NCI-H2171 (cell line): ENCODE measurements at places on chromosomes 1 and 21.
A peak's percentile ranks its signal among the peaks of the same experiment; 100 is the strongest.

- DNase-seq: no peak
Observed at GRCh38 chr1:156887734-156888133, 5.8 kb upstream of the PEAR1 start.

DNA sequence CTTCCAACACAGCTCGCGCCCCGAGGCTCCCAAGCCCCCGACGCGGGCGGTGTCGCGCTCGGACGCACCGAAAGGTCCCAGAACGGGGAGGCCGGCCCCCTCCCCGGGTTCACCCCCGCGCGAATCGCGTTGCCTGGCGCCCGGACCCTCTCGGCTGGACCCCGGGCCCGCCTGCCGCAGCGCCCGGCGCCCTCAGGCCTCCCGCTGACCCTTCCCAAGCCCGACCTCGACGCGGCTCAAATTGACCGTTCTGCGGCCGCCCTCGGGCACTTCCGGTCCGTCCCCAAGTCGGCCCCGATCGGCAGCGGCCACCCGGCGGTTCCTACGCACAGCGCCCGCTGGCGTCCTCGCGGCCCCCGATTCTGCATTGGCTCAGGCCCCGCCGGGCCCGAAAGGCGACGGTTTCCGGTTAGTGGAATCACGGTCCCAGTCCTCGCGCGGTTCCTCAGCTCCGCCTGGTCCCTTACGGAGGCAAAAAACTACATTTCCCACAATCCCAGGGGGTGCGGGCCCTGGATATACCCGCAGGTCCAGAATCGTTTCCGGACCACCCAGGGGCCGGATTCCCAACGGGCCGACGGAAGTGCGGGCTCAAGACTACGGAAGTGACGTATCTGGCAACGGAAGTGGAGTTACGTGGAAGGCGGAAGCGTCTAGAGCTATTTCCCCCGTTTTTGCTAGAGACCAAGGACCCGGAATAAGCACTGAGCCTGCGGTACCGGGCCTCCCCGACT is at the start of gene AURKAIP1:
Gene AURKAIP1, minus strand, starts transcription at position 279 of the 734 bp plus-strand sequence. CDS start 451 bp downstream, outside the sequence.
- peak; percentile 100 for DNase-seq

GRCh38 chr1:201156819-201157218 is 2.5 kb upstream of the TMEM9 start:
- DNase-seq: no peak

DNA sequence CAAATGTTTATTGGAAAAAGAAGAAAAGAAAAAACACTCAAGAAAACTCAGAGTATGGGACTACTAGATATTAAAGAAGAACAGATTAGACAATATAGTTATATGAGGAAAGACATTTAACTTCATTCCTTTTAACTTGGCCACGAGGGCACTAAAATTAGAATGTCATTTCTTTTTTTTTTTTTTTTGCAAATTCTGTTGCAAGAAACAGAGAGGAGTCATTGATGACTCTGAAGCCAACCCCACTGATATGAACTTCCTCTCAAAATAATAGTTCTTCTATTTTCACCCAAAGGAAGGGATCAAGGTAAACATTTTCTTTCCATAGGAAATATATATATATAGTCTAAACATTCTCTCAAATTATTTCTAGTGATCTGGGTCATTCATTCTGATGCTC is 24.6 kb upstream of the PEX19 start:
- no peak for DNase-seq

- no peak for DNase-seq
Observed at GRCh38 chr1:161743231-161743630, 6.4 kb upstream of the DUSP12 start.

GRCh38 chr1:100736324-100736723 is 16.8 kb downstream of the VCAM1 start:
- no peak for DNase-seq

DNA sequence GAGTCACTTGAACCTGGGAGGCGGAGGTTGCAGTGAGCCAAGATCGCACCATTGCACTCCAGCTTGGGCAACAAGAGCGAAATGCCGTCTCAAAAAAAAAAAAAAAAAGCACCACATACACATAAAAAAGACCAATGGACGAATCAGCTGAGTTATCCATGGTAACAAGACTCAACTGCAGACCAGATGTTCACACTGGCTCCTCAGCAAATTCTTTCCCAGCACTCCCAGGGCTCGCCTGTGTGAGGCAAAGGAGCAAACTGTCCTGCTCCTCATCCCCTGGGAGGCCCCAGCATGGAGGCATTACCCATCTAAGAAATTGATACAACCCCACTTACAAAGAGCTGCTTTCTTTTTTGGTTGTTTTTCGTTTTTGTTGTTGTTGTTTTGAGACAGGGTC is 3.1 kb downstream of the TMEM234 start:
- DNase-seq: no peak

DNA sequence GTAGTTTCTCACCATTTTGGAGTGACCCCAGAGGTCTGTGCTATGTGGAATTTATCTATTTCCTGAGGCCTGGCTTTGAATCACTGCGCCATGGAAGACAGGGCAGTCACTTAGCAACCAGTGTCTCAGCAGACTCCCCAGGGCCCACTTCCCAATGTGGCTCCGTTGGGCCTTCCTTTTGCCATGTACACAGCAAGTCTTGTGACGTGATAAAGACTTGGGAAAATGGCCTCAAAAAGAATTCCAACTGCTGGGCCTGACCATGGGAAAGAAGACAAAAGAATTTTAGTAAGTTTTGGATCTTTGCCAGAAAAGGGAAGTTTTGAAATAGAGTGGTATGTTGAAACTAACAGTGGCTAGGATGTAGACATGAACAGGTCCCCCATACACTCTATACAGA is 36.2 kb downstream of the TLR5 start:
- DNase-seq: no peak

GRCh38 chr1:59509341-59509875 is 212.5 kb downstream of the FGGY start:
- no peak for DNase-seq

DNA sequence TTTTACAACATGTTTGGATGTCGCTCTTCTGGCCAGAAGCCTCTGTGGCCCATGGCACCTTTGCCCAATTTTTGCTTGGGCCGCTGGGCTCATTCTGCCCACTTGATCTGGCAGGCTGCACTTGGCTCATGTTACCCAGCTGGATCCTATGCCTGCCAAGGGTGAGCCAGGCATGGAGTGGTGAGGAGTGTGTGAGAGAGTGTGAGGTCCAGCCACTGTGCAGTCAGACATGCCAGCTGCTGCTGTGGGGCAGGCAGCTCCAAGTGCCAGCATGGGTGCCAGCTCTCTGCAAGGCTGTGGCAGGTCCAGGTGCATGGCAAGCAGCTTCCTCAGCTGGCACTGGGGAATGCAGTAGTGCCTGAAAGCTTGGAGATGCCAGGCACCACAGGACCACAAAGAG is 71.0 kb downstream of the EBNA1BP2 start:
- DNase-seq: no peak

DNA sequence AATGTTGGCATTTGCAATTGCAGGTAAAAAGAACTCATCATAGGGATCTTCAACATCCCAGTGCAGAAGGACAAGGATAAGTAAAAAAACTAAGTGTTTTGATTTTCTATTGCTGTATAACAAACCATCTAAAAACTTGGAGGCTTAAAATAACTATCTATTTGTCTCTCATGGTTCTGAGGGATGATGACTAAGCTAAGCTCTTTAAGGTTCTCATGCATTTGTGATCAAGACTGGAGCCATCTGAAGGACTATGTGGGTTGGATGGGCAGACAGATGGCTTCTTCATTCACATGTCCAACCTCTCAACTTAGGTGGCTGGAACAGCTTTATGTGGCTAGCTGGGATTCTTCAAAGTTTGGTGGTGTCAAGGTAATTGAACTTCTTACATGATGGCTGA is 51.5 kb downstream of the RPL5 start:
- DNase-seq: no peak

DNA sequence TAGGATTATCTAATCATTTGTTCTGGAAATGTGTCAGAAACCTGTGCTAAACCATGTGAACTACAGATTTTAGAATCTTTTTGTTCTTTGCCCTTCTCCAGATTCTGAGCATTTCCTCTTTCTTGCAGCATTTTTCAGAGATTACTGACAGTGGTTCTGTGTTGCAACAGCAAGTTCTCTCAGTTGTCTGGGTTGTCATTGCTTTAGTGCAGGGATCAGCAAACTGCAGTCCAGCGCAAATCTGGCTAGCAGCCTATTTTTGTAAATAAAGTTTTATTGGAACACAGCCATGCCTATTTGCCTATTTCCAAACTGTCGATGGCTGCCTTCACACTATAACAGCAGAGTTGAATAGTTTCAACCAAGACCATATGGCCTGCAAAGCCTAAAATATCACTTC is 66.3 kb upstream of the LRRC8D start:
- DNase-seq: no peak

- no peak for DNase-seq
Observed at GRCh38 chr1:5928714-5929400, 63.4 kb downstream of the NPHP4 start.

DNA sequence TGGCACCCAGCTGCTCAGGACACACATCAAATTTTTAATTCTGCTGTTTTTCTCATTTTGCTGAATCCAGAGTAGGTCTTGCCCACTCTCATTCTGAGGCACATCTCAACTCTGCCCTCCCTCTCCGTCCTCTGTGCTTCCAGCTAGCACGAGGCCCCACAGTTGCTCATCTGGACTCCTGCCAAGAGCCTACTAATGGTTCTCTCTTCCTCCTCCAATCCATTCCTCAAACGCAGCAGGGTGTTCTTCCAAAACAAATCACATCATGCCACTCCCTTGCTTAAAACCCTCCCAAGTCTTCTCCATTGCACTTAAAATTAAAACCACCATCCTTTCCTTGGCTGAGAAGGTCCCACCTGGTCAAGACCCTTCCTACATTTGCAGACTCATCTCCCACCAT is 49.8 kb upstream of the SCAF4 start:
- DNase-seq: peak; percentile 65

- DNase-seq: no peak
Observed at GRCh38 chr1:39332291-39332690, 127.8 kb downstream of the MACF1 start.

DNA sequence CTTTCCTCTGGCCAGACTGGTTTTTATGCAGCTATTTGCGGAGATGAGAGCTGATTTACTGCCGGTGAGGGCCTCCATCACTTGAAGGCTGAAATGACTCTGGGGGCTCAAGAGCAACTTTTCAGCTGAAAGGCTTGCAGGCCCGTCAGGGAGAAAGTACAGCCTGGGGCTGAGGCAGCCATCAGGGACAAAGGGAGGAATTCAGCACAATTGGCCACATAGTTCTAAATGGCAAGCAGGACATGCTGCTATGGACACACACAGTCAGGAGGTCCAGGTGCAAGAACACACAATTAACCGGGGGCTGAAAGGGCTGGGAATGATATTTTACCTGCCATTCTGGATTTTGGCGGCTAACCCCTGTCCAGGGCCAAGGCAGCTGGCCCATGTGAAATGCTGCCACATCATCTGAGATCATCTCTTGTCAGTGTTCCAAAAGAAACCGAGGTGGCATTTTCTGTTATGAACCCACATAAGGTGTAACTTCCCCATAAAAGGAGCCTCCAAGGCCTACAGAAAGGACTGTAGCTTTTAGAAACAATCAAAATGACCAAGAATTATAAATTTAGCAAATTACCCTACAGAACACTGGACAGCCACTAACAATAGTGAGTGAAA is 58.2 kb downstream of the LMX1A start:
- no peak for DNase-seq

DNA sequence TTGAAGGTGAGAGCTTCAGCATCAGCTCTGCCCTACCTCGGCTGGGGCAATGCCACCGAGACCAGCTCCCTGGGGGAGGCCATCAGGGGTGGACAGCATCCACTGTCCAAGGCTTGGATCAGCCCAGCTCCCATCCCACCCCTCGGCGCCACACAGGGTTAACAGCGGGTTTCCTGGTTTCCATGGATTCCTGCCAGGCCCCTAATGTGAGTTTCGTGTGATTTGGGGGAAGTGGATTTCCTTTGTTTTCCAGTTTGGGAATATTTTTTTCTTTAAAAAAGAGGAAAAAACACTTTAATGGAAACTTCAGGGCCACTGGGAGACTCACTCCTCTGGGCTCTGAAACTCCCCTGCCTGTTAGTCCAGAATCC is 34.3 kb downstream of the CASZ1 start:
- no peak for DNase-seq
